ENCODE measurements at places on chromosomes 13 and 19.
A peak's percentile ranks its signal among the peaks of the same experiment; 100 is the strongest.

GRCh38 chr13:94261163-94261562 is 218.3 kb downstream of the DCT start:
- no peak for DNase-seq

DNA sequence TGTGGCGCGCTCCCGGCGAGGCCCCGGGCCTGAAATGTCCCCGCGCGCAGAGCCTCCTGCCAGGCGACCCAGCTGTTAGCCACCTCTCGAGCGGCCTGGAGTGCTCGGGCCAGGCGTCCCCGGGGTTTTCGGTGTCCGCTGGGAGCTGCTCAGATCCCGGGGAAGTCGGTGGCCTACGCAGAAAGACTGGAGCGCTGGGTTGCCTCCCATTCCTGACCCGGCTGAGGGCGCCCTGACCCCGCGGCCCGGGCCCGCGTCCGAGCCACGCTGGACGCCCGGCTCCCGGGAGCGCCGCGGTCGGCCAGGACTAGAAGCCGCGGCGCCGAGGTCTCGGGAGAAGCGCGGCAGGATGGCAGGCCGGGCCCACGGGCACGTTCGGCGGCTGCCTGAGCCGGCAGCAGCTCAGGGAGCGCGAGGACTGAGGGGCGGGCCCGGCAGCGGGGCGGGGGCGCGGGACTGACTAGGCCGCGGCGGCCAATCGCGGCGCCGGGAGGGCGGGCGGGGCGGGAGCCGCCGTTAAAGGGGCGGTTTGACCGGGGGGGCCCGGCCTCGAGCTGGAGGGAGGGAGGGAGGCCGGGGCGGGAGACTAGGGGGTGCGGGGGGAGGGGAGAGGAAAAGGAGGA is 1.3 kb upstream of the ZIC2 start:
- DNase-seq: peak; percentile 33

DNA sequence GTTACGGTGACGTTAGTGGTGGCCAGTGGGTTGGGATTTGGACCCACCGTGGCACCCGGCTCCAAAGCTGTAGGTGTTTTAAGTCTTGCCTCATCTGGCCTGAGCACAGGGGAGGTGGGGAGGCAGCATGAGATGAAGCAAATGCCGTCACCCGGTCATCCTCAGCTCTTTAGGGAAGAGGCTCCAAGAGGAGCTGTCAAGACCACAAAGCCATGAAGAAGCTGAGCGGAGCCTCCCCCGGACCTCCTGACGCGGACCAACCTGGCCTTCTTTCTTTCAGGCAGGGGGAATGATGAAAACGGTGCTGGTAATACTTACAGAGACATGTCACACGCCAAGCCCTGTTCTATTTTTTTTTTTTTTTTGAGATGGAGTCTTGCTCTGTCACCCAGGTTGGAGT is 7.4 kb downstream of the ACTMAP start:
- no peak for DNase-seq

- no peak for DNase-seq
These were observed 14.7 kb downstream of the LYL1 start for GRCh38 chr19:13087795-13088537.

GRCh38 chr19:5966215-5966614 is 11.7 kb downstream of the RANBP3 start:
- no peak for DNase-seq

DNA sequence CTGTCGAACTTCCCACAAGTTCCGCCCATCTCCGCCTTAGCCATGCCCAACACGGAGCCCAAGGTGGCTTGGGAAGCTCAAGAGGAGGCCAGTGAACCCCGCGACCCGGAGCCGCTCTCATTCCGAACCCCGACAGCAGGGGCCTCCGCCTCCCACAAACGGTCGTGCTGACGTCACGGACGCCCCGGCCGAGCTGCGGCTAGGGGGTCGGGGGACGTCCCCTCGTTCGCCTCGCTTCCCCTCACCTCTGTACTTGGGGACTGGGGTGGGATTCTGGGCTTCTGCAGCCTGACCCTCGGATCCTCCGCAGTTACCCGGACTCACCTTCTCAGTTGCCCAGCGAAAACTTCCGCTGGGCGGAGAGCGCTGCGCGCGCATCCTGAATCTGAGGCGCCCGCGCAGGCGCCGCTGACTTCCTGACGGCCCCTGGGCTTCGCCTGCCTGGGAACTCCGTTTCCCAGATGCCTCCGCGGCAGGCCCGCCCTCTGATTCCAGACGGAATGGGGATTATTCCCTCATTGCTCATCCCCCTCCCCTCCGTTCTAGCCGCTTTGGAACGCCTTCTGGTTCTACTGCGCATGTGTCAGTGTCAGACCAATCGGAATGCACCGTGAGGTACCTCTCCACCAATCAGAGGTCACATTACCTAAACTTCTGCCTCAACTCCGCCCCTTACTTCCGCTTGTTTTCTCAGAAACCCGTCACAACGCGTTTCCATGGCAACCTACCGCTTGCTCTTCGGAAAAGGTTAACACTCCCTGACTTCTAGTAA is at the start of gene VRK3:
VRK3 (minus strand) TSS at position 351 of the 772 bp plus-strand sequence. CDS start 9,210 bp downstream, outside the sequence.
- DNase-seq: peak; percentile 96

DNA sequence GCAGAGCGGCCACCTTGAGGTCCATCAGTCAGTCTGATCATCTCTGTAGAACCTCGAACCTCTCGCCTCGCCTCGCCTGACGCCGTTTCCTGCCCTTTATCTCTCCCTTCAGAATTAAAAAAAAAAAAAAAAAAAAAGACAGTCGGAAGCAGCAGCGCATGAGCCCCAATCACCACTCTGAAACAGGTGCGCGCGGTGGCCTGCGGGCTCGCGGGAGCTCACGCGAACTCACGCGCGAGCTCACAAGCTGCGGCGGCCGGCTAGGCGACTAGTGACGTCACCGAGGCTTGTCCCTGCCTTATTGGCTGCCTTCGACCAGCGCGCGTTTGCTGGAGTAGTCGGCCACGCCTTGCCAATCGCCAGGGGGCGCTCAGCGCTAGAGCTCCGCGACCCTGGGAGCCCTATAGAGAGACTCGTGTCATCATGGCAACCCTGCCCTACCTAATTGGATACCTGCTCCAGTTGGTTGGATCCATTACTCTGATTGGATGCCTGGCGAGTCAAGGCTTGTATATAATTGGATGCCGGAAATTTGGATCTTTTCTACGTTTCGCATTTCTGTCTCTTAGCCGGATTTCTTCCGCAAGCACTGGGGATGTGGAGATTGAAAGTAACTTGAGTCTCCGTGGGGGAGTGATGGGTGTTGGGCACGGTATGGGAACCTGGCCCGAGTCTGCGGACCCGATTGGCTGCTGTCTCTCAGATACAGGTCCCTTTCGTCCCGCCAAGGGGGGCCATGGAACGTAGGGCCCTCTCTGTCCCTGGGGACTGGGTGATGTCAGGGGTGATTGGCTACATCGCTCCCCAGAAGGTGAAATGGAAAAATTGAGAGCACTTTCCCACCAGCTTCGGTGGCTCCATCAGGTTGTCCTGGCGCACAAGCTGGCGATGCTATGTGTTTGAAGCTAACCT is 31.6 kb downstream of the SYT3 start:
- DNase-seq: peak; percentile 13

DNA sequence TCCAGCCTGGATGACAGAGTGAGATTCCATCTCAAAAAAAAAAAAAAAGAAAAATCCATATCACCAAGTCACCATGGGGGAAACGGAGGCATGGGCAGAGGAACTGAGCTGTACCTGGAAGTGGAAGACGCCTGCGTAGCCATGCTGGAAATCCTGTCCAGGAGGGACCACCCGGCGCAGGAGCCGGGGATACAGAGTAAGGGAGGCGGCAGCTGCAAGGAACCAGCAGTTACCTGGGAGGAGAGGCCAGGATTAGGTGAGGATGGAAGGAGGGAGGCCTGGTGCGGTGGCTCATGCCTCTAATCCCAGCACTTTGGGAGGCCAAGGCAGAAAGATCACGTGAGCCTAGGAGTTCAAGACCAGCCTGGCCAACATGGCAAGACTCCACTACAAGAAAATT is 2.0 kb downstream of the CAPN12 start:
- no peak for DNase-seq

GRCh38 chr13:76942363-76942762 is 5.9 kb upstream of the ACOD1 start:
- DNase-seq: no peak
